ENCODE measurements at places on chromosomes 2 and 18. TPM values are rescaled to one million over a fixed set of nuclear protein-coding genes. Genes with fewer than 3 reads are reported as not detected.

The ARID5A gene
- total RNA-seq = 11.8 TPM

The EFEMP1 gene
- total RNA-seq = 41.0 TPM

The SIGLEC15 gene
- total RNA-seq = 0.09 TPM

The CABYR gene
- 11.3 TPM for total RNA-seq

The HAUS1 gene
- total RNA-seq = 38.0 TPM

The NT5DC4 gene
- not detected for total RNA-seq

The MTCL1 gene
- 55.8 TPM for total RNA-seq

The ASPRV1 gene
- 0.37 TPM for total RNA-seq

The SKA1 gene
- total RNA-seq = 17.1 TPM

The RBM43 gene
- total RNA-seq = 5.0 TPM

The CDH2 gene
- total RNA-seq = 35.9 TPM

The RFX8 gene
- total RNA-seq = not detected
